Activated CD4-positive, alpha-beta memory T cell treated with anti-CD3 and anti-CD28 coated beads, Interleukin-2, amount 10 ng/mL, durations not matched to agents 7 days and 5 days (primary cell): ENCODE measurements at places on chromosomes 1 and 21. TPM values are rescaled to one million over a fixed set of nuclear protein-coding genes. Genes with fewer than 3 reads are reported as not detected.

- no peaks in the 10 kb centered on the region for H3K4me1 ChIP-seq
- no peak overlapping the region for H3K27ac ChIP-seq
- H3K36me3 ChIP-seq, result peaks cover 88% of the 10 kb centered on the region
- no peak for DNase-seq
- H3K27me3 ChIP-seq, result no peaks in the 10 kb centered on the region
- H3K4me3 ChIP-seq, result no peak overlapping the region
Observed at GRCh38 chr1:214658175-214658574, 55.2 kb downstream of the CENPF start.

DNA sequence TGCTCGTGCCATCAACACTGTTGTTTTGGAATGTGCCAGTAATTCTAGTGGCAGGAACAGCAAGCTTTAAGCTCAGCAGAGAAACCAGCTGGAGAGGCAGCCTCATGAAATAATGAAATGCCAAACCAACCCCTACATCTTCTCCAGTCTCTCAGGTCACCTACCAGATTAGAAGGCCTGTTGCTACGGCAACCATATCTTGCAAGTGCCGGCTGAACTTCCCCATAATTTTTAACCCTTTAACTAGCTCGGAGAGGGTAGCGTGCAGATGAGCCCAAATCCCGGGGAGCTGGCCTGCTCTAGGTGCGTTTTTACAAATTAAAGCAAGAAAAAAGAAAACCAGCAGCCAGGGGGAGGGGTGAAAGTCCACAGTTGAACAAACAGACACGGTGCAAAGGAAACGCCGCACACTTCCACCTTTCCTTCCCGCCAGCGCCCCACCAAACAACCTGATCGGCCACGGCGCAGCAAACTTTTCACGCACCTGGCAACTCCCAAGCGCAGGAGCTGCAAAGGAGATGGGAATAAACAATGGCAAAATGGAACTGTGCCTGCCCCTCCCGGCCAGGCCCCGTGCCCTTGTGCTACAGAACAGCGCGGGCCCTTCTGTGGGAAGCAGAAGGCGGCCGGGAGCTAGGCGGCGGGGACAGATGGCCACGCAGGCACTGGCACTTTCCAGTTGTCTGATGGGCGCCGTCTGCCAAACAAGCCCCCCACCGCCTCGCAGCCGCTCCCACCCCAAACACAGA is 50.1 kb downstream of the SSBP3 start:
- no peak for DNase-seq
- H3K4me1 ChIP-seq, result peaks cover 30% of the 10 kb centered on the region
- H3K27me3 ChIP-seq, result no peaks in the 10 kb centered on the region
- peaks cover 9% of the 10 kb centered on the region for H3K36me3 ChIP-seq
- H3K27ac ChIP-seq, result no peak overlapping the region
- H3K4me3 ChIP-seq, result peak overlapping the region; percentile 17

Gene SPTA1
- total RNA-seq, result not detected

- H3K27ac ChIP-seq, result no peak overlapping the region
- no peaks in the 10 kb centered on the region for H3K27me3 ChIP-seq
- no peaks in the 10 kb centered on the region for H3K36me3 ChIP-seq
- H3K4me1 ChIP-seq, result no peaks in the 10 kb centered on the region
Observed at GRCh38 chr1:55534565-55535121, 319.5 kb upstream of the USP24 start.

DNA sequence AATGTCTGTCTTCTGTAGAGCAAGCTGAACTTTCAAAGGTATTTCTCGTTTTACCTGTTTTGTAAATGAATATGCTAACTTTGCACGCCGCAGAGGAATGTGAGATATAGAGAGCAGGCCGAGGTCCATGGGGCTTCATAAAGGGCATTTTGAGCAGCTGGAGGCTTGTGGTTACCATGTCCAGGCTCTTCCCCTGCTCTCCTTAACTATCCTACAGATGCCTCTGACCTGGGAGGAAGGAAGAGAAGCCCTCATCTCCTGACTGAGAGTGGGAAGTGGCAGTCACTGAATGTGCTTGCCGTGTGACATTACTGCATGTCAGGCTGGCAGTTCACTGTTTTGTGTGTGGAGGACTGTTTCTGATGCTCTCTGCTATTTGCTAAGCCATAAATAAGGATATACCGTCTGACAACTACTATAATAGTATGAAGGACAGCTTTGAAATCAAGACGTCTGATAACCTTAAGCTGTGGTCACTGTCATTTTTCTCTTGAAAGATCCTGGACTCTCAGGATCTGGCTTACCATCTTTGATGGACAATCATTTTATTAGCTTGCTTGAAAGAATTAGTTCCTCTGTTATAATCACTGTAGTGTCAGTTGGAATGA is 92.2 kb downstream of the DYRK1A start:
- DNase-seq, result no peak
- H3K27me3 ChIP-seq, result no peaks in the 10 kb centered on the region
- no peak overlapping the region for H3K4me3 ChIP-seq

Gene INKA2
- total RNA-seq, result 2.8 TPM

DNA sequence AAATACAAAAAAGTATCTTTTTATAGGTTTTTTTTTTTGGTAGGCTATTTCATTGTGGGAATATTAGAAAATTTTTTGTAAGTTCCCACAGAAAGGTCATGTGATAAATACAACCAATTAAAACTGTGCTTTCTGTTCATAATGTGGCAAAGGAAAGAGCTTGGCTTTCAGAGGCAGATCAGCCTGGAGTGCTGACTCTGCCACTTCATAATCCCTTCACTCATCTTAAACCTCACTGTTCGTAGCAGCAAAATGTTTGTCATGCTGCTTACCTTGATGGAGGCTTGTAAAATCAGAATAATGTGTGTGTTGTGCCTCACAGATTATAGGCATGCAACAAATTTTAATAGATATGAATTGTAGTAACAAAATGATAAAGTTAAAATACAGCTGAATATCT is 176.8 kb downstream of the ZP4 start:
- H3K36me3 ChIP-seq, result no peaks in the 10 kb centered on the region
- no peak overlapping the region for H3K27ac ChIP-seq
- no peaks in the 10 kb centered on the region for H3K4me1 ChIP-seq
- H3K4me3 ChIP-seq, result no peak overlapping the region
- no peaks in the 10 kb centered on the region for H3K27me3 ChIP-seq
- no peak for DNase-seq

DNA sequence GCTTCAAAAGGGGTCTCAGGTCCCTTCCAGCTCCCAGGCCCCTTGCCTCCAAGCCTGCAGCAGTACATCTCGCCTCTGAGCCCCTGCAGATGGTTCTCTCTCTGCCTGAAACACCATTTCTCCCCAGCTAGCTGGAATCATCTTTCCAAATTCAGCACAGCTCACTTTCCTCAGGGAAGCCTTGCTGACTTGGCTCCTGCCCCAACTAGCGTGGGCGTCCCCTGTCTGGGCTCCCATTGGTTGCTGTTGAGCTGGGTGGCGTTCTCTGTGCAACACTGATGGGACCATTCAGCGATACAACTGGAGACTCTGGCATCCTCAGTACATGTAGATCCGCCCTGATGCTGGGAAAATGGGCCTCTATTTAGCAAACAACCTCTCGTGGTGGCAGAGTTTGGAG is 141.3 kb upstream of the IGSF21 start:
- no peak overlapping the region for H3K27ac ChIP-seq
- H3K4me3 ChIP-seq, result no peak overlapping the region
- no peak for DNase-seq
- no peaks in the 10 kb centered on the region for H3K4me1 ChIP-seq

- DNase-seq, result no peak
- H3K36me3 ChIP-seq, result no peaks in the 10 kb centered on the region
- peaks cover 10% of the 10 kb centered on the region for H3K27me3 ChIP-seq
- H3K4me3 ChIP-seq, result no peak overlapping the region
Observed at GRCh38 chr1:198079432-198079951, 77.3 kb upstream of the NEK7 start.

GRCh38 chr1:202165942-202166843 is 5.8 kb upstream of the PTPN7 start:
- DNase-seq, result no peak
- H3K4me1 ChIP-seq, result peaks cover 68% of the 10 kb centered on the region
- H3K36me3 ChIP-seq, result no peaks in the 10 kb centered on the region
- H3K27me3 ChIP-seq, result no peaks in the 10 kb centered on the region

DNA sequence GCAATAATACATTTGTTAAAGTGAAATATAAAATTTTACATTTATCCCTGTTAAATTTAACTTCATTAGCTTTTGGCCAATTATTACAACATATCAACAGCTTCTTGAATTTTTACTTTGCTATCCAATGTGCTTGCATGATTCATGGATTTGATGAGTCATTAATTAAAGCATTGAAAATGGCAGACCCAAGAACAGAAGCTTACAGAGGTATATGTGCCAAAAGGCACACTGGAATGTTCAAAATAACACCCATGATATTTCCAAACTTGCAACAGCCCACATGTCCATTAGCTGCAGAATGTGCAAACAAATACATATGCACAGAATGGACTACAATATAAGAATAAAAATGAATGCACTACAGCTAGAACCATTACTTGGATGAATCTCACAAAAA is 76.4 kb upstream of the MAN1A2 start:
- H3K4me3 ChIP-seq, result no peak overlapping the region
- H3K27me3 ChIP-seq, result peaks cover 9% of the 10 kb centered on the region
- no peaks in the 10 kb centered on the region for H3K4me1 ChIP-seq
- no peak for DNase-seq
- no peaks in the 10 kb centered on the region for H3K36me3 ChIP-seq

Gene ACTA1
- total RNA-seq, result not detected

- H3K27ac ChIP-seq, result peak overlapping the region; percentile 87
- no peaks in the 10 kb centered on the region for H3K27me3 ChIP-seq
- peaks cover 74% of the 10 kb centered on the region for H3K4me1 ChIP-seq
- peak overlapping the region; percentile 55 for H3K4me3 ChIP-seq
- no peak for DNase-seq
Observed at GRCh38 chr21:31180256-31181081, 142.2 kb upstream of the KRTAP19-8 start.

Gene FCAMR
- total RNA-seq, result not detected

Gene EXTL1
- not detected for total RNA-seq

GRCh38 chr1:175656416-175656815 is 87.0 kb downstream of the TNR start:
- no peaks in the 10 kb centered on the region for H3K36me3 ChIP-seq
- DNase-seq, result no peak

Gene SASS6
- total RNA-seq, result 13.3 TPM

DNA sequence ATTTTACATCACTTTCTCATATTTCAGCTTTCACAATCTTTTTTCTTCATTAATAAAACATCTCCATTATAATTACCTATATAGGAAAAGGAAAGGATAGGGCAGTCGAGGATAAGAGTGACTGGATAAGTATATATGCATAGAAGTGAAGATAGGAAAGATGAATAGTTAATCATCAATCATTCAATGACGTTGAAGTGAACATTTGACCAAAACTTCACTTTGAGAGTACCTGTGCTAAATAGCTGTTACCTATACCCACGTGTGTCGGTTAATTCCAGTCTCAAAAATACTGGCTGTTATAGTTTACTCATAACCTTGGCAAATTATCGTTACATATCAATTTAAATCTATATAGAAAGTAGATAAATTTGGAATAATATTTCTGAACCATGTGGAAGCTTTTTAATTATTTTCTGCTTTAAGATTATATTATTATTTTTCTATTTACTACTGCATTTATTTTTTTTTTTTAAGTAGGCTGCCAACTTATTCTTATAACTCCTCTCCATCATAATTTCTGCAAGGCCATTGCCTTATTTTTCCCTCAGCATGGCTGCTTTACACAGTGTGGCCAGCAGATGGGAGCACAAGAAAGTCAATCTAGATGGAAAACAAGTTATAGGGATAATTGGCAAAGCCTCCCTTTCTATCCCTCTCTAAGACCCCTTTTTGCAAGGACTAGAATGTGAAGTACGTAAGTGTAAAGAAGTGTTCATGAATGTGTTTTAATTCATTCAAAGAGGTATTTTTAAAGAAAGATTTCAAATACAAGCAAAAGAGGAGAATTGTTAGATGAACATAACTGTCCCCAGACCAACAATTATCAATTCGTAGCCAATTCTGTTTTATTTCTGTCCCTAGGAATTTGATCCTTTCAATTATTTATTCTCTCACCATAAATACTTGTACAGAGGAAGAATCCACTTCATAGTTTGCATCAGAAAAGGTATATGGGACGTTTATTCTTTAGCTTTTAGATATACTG is 290.4 kb downstream of the KCNT2 start:
- H3K27ac ChIP-seq, result no peak overlapping the region
- H3K4me1 ChIP-seq, result no peaks in the 10 kb centered on the region
- no peaks in the 10 kb centered on the region for H3K36me3 ChIP-seq
- no peaks in the 10 kb centered on the region for H3K27me3 ChIP-seq
- H3K4me3 ChIP-seq, result no peak overlapping the region

Gene GRHL3
- not detected for total RNA-seq

Gene SMPDL3B
- total RNA-seq, result 0.76 TPM

- DNase-seq, result no peak
- H3K36me3 ChIP-seq, result no peaks in the 10 kb centered on the region
- peak overlapping the region; percentile 74 for H3K4me3 ChIP-seq
- H3K4me1 ChIP-seq, result peaks cover 28% of the 10 kb centered on the region
- no peak overlapping the region for H3K27ac ChIP-seq
Observed at GRCh38 chr1:39690225-39690624, 1.0 kb downstream of the HPCAL4 start.

Gene ELOVL1
- total RNA-seq, result 71.8 TPM

GRCh38 chr1:200015811-200016210 is 11.7 kb upstream of the NR5A2 start:
- no peak for DNase-seq
- no peak overlapping the region for H3K27ac ChIP-seq
- no peaks in the 10 kb centered on the region for H3K4me1 ChIP-seq
- H3K4me3 ChIP-seq, result no peak overlapping the region
- no peaks in the 10 kb centered on the region for H3K36me3 ChIP-seq

Gene USH2A
- not detected for total RNA-seq

GRCh38 chr1:168428063-168428731 is 115.6 kb downstream of the XCL2 start:
- H3K27ac ChIP-seq, result no peak overlapping the region
- no peak for DNase-seq
- H3K4me1 ChIP-seq, result peaks cover 12% of the 10 kb centered on the region
- peaks cover 3% of the 10 kb centered on the region for H3K36me3 ChIP-seq
- H3K4me3 ChIP-seq, result no peak overlapping the region

DNA sequence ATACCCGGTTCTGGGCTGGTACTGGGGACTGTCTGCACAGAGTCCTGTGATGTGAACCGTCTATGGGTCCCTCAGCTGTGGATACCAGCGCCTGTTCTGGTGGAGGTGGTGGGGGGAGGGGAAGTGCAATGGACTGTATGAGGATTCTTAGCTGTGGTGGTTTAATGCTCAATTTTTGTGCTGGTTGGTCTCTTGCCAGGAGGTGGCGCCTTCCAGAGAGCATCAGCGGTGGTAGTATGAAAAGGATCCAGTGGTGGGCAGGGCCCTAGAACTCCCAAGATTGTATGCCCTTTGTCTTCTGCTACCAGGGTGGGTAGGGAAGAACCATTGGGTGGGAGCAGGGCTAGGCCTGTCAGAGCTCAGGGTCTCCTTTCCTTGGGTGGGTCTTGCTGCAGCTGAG is 89.4 kb upstream of the B3GALT2 start:
- H3K4me1 ChIP-seq, result peaks cover 5% of the 10 kb centered on the region
- DNase-seq, result no peak

Gene OR14I1
- total RNA-seq, result not detected
